ENCODE measurements at places on chromosomes 7 and 10.

- DNase-seq, result no peak
These were observed 100.3 kb downstream of the RAPGEF5 start for GRCh38 chr7:22256541-22257096.

DNA sequence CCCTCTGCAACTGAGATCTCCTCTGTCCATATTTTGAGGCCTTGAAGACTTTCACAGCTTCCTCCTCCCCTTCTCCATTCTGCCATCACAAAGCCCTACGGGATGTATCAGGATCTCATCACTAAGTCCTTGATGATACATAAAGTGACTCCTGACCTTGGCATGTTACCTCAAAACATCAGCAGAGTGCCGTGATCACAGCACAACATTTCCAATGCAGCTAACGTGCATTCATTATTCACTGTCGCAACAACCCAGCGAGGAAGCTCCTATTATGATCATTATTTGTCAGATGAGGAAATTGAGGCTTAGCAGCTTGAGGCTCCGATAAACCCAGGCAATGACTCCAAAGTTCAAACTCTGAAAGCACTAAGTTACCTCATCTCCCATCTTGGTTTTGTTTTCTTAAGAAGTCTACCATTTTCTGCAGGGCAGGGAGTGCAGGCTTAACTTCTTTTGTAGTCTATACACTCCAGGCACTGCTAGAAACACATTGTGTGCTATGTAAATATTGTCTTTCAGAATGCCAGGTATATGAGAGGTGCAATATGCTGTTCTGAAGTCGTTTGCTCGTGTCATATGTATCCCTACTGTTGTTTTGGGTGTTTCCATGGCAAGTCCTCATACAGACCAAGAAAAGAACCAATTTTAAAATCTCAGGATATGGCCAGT lies 80.6 kb upstream of the C1QL3 start:
- DNase-seq, result no peak

- no peak for DNase-seq
These were observed 15.5 kb downstream of the FAM241B start for GRCh38 chr10:69645296-69646184.

DNA sequence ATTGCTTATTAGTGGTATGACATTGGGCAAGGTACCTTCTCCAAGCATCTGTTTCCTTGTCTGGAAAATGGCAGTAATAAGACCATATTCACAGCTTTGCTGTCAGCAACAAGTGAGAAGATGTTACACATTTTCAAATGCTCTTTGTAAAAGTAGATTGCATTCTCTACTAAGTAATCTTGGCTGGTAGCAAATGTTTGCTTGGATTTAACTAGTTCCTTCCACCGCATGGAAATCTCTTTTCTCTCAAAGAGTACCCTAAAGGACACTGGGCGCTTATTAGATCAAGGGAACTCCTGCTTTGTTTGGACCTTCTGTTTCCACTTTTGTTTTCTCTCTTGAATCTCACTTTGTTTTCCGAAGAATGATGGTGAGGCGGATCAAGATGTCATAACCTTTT lies 185.2 kb upstream of the BMPER start:
- DNase-seq, result no peak

- DNase-seq, result no peak
These were observed 29.4 kb downstream of the DRGX start for GRCh38 chr10:49366460-49366859.

GRCh38 chr10:102185811-102186527 lies 33.8 kb downstream of the NOLC1 start:
- no peak for DNase-seq

GRCh38 chr10:88082806-88083596 lies 219.6 kb downstream of the PTEN start:
- DNase-seq, result no peak

- no peak for DNase-seq
These were observed 135.4 kb upstream of the KMT2E start for GRCh38 chr7:104878577-104878976.

DNA sequence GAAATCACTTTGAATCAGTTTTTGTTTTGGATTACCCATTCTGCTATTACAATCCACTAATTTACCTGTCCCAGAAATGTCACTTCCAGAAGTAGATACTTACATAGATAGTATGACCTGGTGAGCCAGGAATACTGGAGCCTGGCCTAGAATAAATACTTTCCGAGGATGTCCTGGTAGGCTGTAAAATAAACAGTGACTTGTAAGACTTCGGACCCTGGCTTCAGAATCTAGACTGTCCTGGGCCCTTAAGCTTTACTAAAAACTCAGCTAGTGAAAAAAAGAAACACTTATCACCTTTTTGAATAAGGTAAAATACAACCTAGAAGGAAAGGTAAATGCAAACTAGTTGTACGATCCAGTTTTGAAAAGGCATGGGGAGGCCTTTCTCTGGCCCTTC lies 69.5 kb upstream of the AFAP1L2 start:
- no peak for DNase-seq

DNA sequence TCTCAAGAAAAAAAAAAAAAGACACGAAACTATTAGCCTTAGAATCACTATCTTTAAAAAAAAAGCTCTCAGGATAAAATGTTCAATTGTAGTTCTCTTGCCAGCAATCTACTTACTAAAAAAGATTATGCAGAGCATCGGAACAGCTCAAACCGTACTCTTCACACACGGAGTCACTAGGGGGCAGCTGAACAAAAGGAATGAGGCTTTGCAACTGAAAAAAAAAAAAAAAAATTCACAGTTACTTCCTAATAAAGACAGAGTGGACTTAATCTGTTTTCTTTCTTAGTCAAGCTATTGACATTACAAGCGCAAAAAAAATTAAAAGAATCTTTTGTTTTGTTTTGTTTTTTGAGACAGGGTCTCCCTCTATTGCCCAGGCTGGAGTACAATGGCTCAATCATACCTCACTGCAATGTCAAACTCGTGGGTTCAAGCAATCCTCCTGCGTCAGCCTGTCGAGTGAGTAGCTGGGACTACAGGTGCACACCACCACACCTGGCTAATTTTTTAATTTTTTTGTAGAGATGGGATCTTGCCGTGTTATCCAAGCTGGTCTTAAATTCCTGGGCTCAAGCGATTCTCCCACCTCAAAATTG lies 11.5 kb downstream of the PMS2 start:
- DNase-seq, result peak; percentile 71

GRCh38 chr10:72407471-72407870 lies 52.8 kb upstream of the DNAJB12 start:
- no peak for DNase-seq

DNA sequence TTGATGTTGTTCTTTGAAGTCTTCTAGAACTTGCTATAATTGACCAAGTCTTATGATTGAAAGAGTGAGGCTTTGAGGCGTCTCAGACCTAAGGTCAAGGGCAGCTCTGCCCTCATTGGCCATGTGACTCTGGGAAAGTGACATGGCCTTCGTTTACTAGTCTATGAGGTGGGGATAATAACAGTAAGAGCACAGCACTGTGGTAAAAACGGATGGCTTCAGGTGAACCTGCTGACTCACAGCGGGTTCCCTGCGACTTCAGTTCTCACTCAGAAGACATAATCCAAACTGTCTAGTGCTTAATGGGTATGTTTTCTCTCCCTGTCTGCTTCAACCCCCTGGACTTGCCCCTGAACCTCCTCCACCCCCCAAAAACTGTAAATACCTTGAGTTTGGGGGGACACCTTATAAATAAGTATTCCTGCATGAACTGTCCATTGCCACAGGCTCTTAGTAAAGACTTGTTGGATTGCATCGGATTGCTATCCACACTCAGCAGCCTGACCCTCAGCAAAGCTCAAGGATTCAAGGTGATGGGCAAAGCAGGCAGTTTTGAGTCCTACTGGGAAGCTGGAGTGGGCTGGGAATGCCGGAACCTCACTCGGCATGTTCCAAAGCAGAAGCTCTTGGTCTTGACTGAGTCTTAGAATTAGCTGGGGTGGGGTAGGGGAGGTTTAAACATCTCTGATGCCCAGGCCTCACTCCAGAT lies 304.6 kb downstream of the KLF6 start:
- DNase-seq, result no peak

GRCh38 chr10:80452069-80452468 lies 2.0 kb upstream of the TSPAN14 start:
- DNase-seq, result no peak

DNA sequence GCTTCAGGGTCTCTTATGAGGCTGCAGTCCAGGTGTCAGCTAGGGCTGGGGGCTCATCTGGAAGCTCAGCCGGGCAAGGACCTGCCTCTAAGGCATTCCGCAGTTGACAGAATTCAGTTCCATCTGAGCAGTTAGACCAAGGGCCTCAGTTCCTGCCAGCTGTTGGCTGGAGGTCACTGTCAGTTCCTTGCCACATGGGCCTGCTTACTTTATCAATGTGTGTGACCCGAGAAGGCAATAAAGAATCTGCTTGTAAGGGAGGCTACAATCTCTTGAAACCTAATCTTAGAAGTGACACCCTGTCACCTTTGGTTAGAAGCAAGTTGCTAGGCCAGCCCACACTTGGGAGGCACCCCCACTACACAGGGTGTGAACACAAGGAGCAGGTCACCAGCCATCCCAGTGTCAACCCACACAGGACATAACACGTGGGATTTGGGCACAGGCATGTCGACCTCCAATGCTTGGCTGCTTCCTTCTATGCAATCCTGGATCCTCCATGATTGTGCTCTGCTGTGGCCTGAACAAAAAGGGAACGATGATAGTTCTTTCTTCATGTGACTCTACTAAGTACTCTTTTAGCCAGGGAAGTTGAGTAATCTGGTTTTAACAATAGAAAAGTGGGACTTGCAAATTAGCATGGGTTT lies 41.8 kb downstream of the MTURN start:
- peak; percentile 11 for DNase-seq

GRCh38 chr10:119279441-119279840 lies 72.1 kb downstream of the GRK5 start:
- DNase-seq, result no peak

DNA sequence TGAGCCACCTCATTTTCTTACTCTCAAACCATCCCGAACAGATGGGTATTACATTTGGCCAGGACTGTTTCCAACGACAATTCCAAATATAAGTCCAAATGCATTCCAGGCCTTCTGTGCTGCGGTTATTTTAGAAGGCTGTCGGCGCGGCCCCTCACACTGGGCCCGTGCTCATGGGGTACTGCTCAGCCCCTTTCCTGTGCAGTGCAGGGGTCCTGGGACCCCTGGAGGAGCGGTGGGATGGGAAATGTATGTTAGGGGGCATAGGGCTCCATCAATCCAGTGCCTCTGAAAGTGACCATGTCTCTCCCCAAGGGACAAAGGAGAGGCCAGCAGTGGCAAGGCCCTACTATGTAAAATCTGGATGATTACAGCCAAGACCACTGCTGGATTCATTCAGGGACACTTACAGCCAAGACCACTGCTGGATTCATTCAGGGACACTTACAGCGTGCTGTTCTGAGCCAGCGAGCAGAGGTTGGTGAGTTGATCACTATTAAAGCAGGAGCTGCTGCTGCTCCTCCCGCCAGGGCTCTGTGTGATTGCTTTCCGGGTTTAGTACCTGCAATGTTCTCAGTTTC lies 66.3 kb downstream of the CHST15 start:
- no peak for DNase-seq

- no peak for DNase-seq
These were observed 78.2 kb downstream of the AKR1C4 start for GRCh38 chr10:5274795-5275194.

- DNase-seq, result no peak
These were observed 3.2 kb upstream of the HUS1 start for GRCh38 chr7:47982610-47983009.

GRCh38 chr7:91137153-91137787 lies 127.0 kb upstream of the FZD1 start:
- no peak for DNase-seq

- peak; percentile 92 for DNase-seq
These were observed 2.1 kb downstream of the GIGYF1 start for GRCh38 chr7:100691676-100692577.

DNA sequence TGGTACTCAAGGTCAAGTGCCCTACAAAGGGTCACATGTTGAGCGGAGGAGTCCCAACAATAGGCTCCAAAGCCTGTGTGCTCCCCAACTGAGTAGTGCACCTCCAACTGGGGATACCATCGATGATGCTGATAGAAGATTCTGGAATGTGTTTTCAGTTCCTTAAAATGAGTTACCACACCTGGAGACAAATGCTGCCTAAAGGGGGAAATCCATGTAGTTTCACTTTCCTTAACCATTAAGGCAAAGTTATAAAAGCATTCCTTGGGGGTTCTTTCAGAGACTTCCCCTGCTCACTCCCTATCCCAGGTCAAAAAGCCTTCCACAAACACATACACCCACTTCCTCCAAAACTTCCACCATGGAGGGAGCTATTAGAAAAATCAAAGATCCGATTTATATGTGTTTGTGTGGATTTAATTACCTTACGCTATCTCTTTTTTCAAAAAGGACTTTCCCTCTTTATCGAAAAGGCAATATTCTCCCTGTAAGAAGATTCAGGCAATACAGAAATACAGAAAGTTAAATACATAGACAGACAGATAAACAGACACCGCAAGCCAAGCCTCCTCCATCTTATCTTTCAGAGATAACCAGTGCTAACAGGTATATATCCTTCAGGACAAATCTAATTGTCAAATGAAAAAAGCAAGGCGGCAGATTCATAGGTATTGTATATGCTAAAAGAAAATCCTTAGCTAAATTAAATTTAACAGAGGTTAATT lies 135.9 kb upstream of the ASAH2 start:
- DNase-seq, result no peak

- DNase-seq, result no peak
These were observed 39.9 kb downstream of the PWWP2B start for GRCh38 chr10:132436861-132437410.

DNA sequence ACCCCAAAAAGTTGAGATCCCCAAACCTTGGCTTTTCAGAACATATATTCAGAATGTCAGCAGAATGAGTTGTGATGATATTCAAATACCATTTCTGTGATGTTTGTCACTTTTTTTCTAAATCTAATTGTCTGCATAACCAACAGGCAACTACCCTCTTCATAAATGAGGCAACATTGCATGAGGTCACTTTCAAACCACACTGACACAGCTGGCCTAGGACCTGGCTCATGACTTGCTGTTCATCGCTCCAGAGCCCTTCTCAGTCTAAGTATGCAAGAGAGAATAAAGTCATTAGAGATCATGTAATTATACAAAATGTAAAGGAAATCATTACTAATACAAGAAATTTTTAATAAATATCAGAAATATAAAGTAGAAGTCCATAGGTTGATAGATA lies 681.9 kb downstream of the GRM8 start:
- no peak for DNase-seq

DNA sequence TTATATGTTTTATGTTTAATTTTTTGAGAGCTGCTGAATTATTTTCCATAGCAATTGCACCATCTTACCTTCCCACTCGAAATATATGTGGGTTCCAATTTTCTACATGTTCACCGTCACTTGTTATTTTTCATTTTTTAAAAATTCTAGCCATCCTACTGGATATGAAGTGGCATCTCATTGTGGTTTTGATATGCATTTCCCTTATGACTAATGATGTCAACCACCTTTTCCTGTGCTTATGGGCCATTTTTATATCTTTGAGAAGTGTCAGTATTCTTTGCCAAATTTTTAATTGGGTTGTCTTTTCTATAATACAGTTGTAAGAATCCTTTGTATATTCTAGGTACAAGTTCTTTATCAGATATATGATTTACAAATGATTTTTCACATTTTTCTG lies 27.8 kb downstream of the NHLRC2 start:
- no peak for DNase-seq

GRCh38 chr7:74138334-74138867 lies 35.8 kb upstream of the EIF4H start:
- no peak for DNase-seq

Measured in HAP-1 (cell line).